ENCODE measurements at places on chromosomes 6 and 20. TPM values are rescaled to one million over a fixed set of nuclear protein-coding genes. Genes with fewer than 3 reads are reported as not detected.
A peak's percentile ranks its signal among the peaks of the same experiment; 100 is the strongest.

DNA sequence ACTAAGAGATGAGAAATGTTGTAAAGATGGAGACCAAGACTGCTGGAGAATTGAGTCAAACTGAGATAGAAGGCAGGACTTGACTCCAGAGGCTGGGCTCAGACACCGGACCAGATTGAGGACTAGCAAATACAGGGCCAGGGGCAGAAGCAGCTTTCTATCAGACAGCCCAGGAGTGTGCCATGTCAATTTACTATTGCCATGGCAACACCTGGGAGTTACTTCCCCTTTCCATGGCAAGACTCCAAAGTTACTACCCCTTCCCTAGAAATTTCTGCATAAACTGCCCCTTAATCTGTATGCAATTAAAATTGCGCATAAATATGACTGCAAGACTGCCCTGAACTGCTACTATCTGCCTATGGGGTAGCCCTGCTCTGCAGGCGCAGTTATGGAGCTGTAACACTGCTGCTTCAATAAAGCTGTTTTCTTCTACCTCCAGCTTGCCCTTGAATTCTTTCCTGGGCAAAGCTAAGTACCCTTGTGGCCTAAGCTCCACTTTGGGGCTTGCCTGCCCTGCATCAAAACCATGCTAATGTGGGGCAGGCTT lies 90.1 kb upstream of the EDN1 start:
- no peak overlapping the region for H3K27ac ChIP-seq
- DNase-seq = no peak
- no peaks in the 10 kb centered on the region for H3K27me3 ChIP-seq

GRCh38 chr6:136564180-136564579 lies 14.0 kb upstream of the MAP7 start:
- H3K36me3 ChIP-seq = peaks cover 48% of the 10 kb centered on the region
- no peak overlapping the region for H3K27ac ChIP-seq
- DNase-seq = no peak

DNA sequence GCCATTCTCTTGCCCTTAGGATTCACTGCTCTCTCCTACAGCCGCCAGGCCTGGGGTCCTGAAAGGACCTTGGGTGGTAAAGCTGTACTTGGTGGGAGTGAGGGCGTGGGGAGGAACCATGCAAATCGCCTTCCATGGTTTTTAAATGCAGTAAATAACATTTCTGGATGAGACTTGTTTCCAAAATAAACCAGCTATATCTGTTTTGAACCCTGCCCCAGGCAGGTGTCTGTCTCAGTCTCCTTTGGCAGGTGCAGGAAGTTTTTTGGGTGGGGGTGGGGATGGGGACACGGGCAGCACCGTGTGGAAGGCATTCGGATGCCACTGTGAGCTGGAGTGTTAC lies 14.3 kb downstream of the ITPA start:
- no peaks in the 10 kb centered on the region for H3K27me3 ChIP-seq
- no peak for DNase-seq
- peaks cover 24% of the 10 kb centered on the region for H3K4me1 ChIP-seq
- peak overlapping the region; percentile 23 for H3K27ac ChIP-seq
- H3K4me3 ChIP-seq = no peak overlapping the region
- peaks cover 38% of the 10 kb centered on the region for H3K36me3 ChIP-seq

- H3K27ac ChIP-seq = no peak overlapping the region
- H3K4me1 ChIP-seq = no peaks in the 10 kb centered on the region
- H3K4me3 ChIP-seq = no peak overlapping the region
- H3K27me3 ChIP-seq = no peaks in the 10 kb centered on the region
- H3K36me3 ChIP-seq = no peaks in the 10 kb centered on the region
- no peak for DNase-seq
Measured at GRCh38 chr6:1802491-1803395, 193.0 kb downstream of the FOXC1 start.

GRCh38 chr6:101730954-101731353 lies 337.4 kb downstream of the GRIK2 start:
- no peaks in the 10 kb centered on the region for H3K27me3 ChIP-seq
- no peak overlapping the region for H3K27ac ChIP-seq
- H3K36me3 ChIP-seq = no peaks in the 10 kb centered on the region
- DNase-seq = no peak
- H3K4me1 ChIP-seq = no peaks in the 10 kb centered on the region
- no peak overlapping the region for H3K4me3 ChIP-seq

GRCh38 chr6:158205169-158205944 lies 37.2 kb downstream of the GTF2H5 start:
- H3K36me3 ChIP-seq = no peaks in the 10 kb centered on the region
- no peak overlapping the region for H3K27ac ChIP-seq

DNA sequence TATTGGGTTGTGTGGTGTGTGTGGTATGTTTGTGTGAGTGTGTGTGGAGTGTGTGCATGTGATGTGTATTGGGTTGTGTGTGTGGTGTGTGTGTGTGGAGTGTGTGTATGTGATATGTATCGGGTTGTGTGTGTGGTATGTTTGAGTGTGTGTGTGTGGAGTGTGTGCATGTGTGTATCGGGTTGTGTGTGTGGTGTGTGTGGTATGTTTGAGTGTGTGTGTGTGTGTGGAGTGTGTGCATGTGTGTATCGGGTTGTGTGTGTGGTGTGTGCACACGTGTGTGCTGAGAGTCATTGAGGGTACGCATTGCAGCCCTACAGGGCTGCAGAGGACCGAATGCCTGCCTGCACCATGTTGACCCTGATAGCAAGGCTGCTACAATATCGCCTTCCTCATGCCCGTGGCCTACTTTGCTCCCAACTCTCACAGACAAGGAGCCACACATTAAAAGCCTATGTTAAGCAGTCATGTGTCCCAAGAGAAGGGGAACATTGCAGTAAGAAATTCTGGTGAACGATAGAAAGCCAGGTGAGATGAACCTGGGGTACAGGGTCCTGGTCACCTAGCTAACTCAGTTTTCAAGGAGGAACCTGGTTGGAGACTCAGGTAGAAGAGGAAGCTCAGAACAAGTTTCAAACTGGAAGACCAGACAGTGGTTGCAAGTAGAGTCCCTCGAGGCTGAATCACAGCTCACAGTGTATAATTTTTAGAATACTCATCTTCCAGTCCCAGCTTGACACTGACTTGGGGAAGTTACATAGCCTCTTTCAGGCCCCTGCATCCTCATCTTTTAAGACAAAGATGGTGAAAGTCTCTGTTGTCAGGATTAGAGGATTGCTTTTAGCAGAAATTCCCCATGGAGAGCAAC lies 45.7 kb upstream of the TMEM170B start:
- no peak overlapping the region for H3K27ac ChIP-seq
- no peaks in the 10 kb centered on the region for H3K27me3 ChIP-seq
- H3K36me3 ChIP-seq = no peaks in the 10 kb centered on the region
- no peaks in the 10 kb centered on the region for H3K4me1 ChIP-seq

GRCh38 chr20:1163653-1164052 lies 21.1 kb downstream of the TMEM74B start:
- H3K4me3 ChIP-seq = no peak overlapping the region
- H3K4me1 ChIP-seq = no peaks in the 10 kb centered on the region
- peaks cover 22% of the 10 kb centered on the region for H3K36me3 ChIP-seq
- no peak overlapping the region for H3K27ac ChIP-seq
- no peak for DNase-seq

DNA sequence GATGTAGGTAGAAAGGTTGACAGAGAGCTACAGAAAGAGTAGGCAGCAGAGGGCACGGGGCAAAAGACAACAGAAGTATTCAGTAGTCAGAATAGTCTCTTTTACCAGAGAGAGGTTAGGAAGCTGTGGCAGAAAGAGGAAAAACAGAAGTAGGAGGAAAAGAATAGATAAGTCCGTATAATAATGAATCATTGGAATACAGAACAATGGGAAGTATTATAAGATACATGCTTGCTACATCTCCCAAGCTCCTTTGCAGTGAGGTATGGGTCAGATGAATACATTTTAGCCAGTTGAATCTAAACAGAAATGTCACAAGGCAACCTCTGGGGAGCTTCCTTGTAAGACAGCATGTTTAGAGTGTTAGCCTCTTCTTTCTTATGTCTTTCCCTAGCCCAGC lies 570.5 kb upstream of the CITED2 start:
- H3K27me3 ChIP-seq = no peaks in the 10 kb centered on the region
- no peak for DNase-seq
- H3K4me1 ChIP-seq = no peaks in the 10 kb centered on the region
- H3K4me3 ChIP-seq = no peak overlapping the region
- H3K36me3 ChIP-seq = no peaks in the 10 kb centered on the region
- H3K27ac ChIP-seq = no peak overlapping the region

- no peaks in the 10 kb centered on the region for H3K27me3 ChIP-seq
- peaks cover 4% of the 10 kb centered on the region for H3K36me3 ChIP-seq
- H3K4me1 ChIP-seq = peaks cover 29% of the 10 kb centered on the region
- peak overlapping the region; percentile 88 for H3K4me3 ChIP-seq
- no peak for DNase-seq
Measured at GRCh38 chr6:26126394-26127235, 39.4 kb downstream of the HFE start.

GRCh38 chr20:58102261-58102660 lies 126.2 kb downstream of the ANKRD60 start:
- no peaks in the 10 kb centered on the region for H3K27me3 ChIP-seq
- no peak overlapping the region for H3K4me3 ChIP-seq
- H3K4me1 ChIP-seq = no peaks in the 10 kb centered on the region
- DNase-seq = no peak

DNA sequence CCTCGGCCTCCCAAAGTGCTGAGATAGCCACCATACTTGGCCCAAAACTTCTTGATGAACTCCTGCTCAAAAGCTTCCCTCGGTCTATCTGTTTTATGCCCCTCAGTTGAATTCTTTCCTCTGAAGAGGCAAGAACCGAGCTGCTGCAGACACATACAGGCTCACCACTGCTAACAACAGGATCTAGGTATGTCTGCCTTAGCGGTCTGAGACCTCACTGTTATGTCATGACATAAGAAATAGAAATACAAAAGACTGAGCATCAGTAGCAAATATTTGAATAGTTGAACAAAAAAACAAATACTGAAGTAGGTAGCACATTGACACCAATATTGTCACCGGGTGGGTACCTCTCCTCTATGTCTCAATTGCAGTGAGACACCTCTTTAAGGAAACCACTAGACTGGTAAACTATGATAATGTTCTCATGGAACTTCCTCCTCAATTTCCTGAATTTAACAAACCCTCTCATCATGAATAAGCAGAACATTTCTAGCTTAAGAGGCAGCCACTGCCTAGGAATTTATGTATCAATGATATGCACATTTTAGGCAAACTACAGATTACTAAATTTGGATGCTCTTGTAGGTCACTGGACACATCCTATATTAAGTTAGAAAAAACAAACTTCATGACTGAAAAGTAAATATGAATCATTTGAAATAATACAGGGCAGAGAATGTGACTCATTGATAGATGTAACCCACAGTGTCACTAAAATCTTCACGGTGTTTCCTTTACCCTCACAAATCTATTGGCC lies 9.4 kb upstream of the STXBP5 start:
- H3K27ac ChIP-seq = no peak overlapping the region
- no peak for DNase-seq
- H3K36me3 ChIP-seq = no peaks in the 10 kb centered on the region
- peaks cover 3% of the 10 kb centered on the region for H3K4me1 ChIP-seq
- H3K27me3 ChIP-seq = no peaks in the 10 kb centered on the region

GRCh38 chr6:33080127-33081089 lies 4.6 kb downstream of the HLA-DPB1 start:
- no peak overlapping the region for H3K4me3 ChIP-seq
- H3K4me1 ChIP-seq = peaks cover 52% of the 10 kb centered on the region
- no peak for DNase-seq
- H3K27me3 ChIP-seq = no peaks in the 10 kb centered on the region
- H3K27ac ChIP-seq = no peak overlapping the region

- H3K4me3 ChIP-seq = no peak overlapping the region
- H3K27ac ChIP-seq = no peak overlapping the region
- no peaks in the 10 kb centered on the region for H3K36me3 ChIP-seq
- no peaks in the 10 kb centered on the region for H3K4me1 ChIP-seq
Measured at GRCh38 chr20:60171738-60172137, 213.5 kb downstream of the CDH26 start.

- DNase-seq = no peak
- H3K27ac ChIP-seq = no peak overlapping the region
- no peaks in the 10 kb centered on the region for H3K4me1 ChIP-seq
- no peak overlapping the region for H3K4me3 ChIP-seq
- no peaks in the 10 kb centered on the region for H3K36me3 ChIP-seq
Measured at GRCh38 chr6:158831571-158831970, 12.4 kb upstream of the EZR start.

DNA sequence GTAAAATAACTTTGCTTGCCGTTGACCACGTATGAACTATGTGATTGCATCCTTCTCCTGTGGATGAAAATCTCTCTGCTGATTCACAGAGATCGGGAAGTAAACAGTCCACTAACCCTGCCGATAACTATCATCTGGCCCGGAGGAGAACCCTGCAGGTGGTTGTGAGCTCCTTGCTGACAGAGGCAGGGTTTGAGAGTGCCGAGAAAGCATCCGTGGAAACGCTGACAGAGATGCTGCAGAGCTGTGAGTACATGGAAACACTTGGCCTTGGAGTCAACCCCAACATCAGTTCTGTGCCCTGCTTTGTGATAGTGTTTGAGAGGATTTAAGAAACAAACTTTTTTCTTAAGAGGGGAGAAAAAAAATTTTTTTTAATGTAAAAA lies 937 bp downstream of the TAF8 start:
- peak overlapping the region; percentile 95 for H3K4me3 ChIP-seq
- H3K27ac ChIP-seq = peak overlapping the region; percentile 77
- peaks cover 19% of the 10 kb centered on the region for H3K4me1 ChIP-seq
- no peak for DNase-seq
- no peaks in the 10 kb centered on the region for H3K27me3 ChIP-seq

DNA sequence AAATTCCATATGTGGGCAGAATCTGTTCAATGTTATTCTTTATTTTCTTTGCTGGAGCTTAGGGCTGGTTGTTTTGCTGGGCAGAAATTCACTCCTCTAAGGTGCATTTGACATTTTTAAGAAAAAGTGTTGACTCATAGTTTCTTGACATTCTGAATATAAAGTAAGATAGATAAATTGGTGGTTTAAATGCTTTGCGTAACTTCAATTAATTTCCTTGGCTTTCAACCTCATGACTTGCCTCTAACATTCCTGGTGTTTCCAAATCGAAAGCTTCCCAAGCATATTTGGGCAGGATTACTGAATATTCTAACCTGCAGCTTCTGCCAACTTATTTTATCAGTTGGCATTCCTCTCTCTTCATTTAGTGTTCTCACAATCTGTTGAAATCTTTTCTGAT lies 718.7 kb upstream of the ADGRB3 start:
- DNase-seq = no peak
- no peaks in the 10 kb centered on the region for H3K4me1 ChIP-seq
- no peaks in the 10 kb centered on the region for H3K27me3 ChIP-seq
- H3K36me3 ChIP-seq = no peaks in the 10 kb centered on the region
- no peak overlapping the region for H3K27ac ChIP-seq
- no peak overlapping the region for H3K4me3 ChIP-seq

- no peaks in the 10 kb centered on the region for H3K36me3 ChIP-seq
- no peak overlapping the region for H3K4me3 ChIP-seq
- no peaks in the 10 kb centered on the region for H3K4me1 ChIP-seq
- no peak overlapping the region for H3K27ac ChIP-seq
- DNase-seq = no peak
- no peaks in the 10 kb centered on the region for H3K27me3 ChIP-seq
Measured at GRCh38 chr6:139882234-139882633, 507.8 kb upstream of the CITED2 start.

The RIMS1 gene
- total RNA-seq = not detected

The LRRC1 gene
- total RNA-seq = 2.1 TPM

The TFAP2A gene
- not detected for total RNA-seq

The TSPO2 gene
- not detected for total RNA-seq

The ABHD16A gene
- 58.2 TPM for total RNA-seq

The FAM83D gene
- 4.0 TPM for total RNA-seq

The EYA4 gene
- not detected for total RNA-seq

The SPAG4 gene
- 0.76 TPM for total RNA-seq

The EYA2 gene
- total RNA-seq = not detected

The MRAP2 gene
- not detected for total RNA-seq

The FRK gene
- 0.07 TPM for total RNA-seq
